ENCODE measurements at places on chromosomes 16 and 17. TPM values are rescaled to one million over a fixed set of nuclear protein-coding genes. Genes with fewer than 3 reads are reported as not detected.

Gene CIBAR2
- not detected for total RNA-seq

GRCh38 chr16:73054813-73055482 lies 7.0 kb upstream of the ZFHX3 start:
- no peak for DNase-seq

- no peak for DNase-seq
Observed at GRCh38 chr17:42112552-42113176, at the start of gene DHX58. Gene DHX58, minus strand, starts transcription at chr17:42112714. Its CDS starts 822 bp downstream, at chr17:42111892.

- no peak for DNase-seq
Observed at GRCh38 chr16:75621170-75621477, 2.0 kb downstream of the ADAT1 start.

DNA sequence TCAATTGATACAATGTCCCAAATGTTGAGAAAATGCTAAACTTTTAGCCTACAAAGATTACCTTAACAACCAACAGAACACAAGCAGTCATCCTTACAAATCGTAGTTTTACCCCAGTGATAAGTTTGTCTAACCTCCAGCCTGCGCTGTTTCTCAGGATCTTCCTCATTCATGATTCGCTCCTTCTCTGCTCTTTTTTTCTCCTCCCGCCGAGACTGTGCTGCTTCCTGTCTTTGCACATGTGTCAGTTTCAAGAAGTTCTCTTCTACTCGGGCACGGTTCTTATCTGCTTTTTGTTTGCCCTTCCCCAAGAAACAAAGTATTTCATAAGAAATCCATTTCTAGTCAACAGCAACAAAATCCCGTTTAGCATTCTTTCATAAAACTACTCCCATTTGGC lies 10.2 kb upstream of the STRADA start:
- no peak for DNase-seq
